Activated CD8-positive, alpha-beta memory T cell treated with anti-CD3 and anti-CD28 coated beads for 4 hours (primary cell): ENCODE measurements at places on chromosomes 5 and 9.

- no peak for DNase-seq
Measured at GRCh38 chr5:91315701-91316100, 67.4 kb downstream of the ARRDC3 start.

DNA sequence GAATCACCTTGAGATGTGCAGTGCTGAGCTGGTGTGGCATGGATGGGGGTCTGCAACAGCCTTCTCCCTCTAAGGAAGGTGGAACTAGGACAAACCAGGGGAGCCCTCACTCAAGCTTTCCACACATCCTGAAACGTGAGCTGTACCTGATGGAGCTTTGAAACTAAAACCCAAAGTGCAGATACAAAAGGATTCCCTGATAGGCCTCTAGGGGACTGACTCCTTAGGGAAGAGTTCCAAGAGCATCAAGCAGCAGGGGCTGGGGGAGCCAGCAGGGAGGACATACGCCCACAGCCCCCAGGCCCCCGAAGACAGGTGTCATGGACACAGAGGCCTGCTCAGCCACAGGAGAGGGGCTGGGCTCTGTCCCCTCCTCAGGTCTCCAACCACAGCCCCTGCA, 17.7 kb downstream of the ARHGEF37 start:
- no peak for DNase-seq

- no peak for DNase-seq
Measured at GRCh38 chr9:134704498-134704897, 62.9 kb downstream of the COL5A1 start.

GRCh38 chr9:128141604-128142003, 7.6 kb upstream of the LCN2 start:
- no peak for DNase-seq

DNA sequence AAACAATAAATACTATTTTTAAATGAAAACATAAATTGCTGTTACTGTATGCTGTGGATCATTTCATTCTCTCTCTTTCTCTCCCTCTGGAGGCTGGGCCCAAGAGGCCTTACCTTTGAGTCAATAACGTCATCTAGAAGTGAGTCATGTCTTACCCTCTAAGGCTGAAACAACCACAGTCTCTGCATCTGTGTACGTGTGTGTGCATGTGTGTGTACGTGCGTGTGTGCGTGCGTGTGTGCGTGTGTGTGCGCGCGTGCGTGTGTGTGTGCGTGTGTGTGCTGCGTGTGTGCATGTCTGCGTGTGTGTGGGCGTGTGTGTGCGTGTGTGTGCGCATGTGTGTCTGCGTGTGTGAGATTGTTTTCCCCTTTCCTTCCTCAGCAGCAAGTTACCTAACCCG, 13.6 kb upstream of the IL17B start:
- DNase-seq: no peak

GRCh38 chr9:83596899-83597504, 25.9 kb upstream of the IDNK start:
- no peak for DNase-seq

GRCh38 chr9:5511476-5511875, 1.1 kb downstream of the PDCD1LG2 start:
- DNase-seq: no peak

DNA sequence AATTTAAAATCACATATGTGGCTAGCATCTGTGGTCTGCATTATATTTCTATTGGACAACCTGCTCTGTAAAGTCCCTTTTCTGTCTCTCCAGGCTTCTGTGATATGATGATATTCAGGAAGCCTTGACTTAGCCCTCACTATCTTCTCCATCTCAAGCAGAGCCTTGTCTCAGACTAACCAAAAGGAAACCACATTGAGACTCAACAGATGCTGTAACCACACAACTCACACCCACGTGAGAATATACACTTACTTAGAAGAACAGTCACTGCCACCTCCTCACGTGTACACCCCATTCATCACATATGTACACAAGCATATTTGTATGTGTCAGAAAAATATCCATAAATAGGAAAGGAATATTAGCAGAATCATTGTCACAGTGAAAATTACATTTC, 33.6 kb downstream of the HTR4 start:
- no peak for DNase-seq

- no peak for DNase-seq
Measured at GRCh38 chr5:171592736-171593135, 173.3 kb downstream of the FGF18 start.

DNA sequence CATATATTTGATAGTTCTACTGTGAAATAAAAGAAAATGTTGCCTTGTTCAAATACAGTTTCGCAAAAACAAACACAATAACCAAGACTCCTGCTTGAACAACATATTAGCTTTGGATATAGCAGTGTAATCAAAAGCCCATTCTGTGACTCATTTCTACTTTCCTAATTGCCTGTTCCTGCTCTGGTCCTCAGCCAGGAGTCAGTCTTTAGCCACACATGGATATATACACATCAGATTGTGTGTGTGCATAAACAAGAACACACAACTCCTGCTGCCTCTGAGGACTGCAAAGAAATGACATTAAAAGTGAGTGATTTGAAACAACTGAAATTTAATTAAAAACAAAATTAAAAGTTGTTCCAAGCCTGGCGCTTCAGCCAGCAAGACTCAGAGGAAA, 334.8 kb downstream of the TRIM32 start:
- DNase-seq: no peak

GRCh38 chr9:35628389-35628991, 10.3 kb upstream of the CD72 start:
- DNase-seq: no peak

GRCh38 chr5:115801984-115802383, 14.5 kb downstream of the CDO1 start:
- DNase-seq: no peak

DNA sequence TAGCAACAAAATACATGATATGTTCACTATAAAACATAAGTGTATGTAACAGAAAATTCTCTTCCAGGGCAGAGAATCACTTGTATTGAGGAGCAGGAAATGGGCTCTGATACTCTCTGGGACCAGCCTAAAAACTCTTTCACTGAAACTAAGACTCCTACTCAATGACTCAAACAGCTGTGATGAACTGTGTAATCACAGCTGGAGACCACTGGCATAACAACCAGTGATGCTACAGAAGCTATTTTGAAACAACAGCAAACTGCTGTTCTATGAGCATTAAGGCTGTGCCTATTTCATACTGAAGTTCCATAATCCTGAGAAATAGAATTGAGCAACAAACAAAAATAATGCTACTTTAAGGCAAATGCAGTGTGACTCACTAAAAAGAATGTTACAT, 594.0 kb downstream of the HINT1 start:
- no peak for DNase-seq

- no peak for DNase-seq
Measured at GRCh38 chr9:98625728-98626127, 83.0 kb downstream of the GABBR2 start.

- DNase-seq: no peak
Measured at GRCh38 chr9:123739387-123739786, 190.5 kb downstream of the DENND1A start.

GRCh38 chr9:106799152-106799551, 63.8 kb upstream of the ZNF462 start:
- DNase-seq: no peak

DNA sequence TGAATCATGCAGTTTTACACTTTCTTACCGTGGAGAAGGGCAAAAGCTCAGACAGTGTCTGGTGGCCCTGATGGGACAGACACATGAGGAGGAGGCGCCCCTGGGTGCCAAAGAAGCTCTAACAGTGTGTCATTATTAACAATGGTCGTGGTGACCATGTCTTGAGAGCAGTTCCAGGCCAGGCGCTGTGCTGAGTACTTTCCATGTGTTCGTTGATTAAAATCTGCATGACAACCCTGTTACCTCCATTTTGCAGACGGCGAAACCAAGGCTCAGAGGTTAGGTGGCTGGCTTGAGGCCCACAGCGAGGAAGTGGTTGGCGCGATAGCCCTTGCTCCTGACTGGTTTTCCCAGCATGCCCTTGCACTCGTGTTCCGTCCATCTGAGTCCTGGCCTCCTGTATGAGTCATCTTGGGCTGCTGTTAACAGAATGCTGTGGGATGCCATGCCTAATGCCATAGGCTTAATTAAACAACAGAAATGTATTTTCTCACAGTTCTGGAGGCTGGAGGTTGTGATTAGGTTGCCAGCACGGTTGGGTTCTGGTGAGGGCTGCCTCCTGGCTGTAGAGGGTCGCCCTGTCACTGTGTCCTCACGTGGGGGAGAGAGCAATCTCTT, 92.0 kb downstream of the AMBP start:
- DNase-seq: no peak

DNA sequence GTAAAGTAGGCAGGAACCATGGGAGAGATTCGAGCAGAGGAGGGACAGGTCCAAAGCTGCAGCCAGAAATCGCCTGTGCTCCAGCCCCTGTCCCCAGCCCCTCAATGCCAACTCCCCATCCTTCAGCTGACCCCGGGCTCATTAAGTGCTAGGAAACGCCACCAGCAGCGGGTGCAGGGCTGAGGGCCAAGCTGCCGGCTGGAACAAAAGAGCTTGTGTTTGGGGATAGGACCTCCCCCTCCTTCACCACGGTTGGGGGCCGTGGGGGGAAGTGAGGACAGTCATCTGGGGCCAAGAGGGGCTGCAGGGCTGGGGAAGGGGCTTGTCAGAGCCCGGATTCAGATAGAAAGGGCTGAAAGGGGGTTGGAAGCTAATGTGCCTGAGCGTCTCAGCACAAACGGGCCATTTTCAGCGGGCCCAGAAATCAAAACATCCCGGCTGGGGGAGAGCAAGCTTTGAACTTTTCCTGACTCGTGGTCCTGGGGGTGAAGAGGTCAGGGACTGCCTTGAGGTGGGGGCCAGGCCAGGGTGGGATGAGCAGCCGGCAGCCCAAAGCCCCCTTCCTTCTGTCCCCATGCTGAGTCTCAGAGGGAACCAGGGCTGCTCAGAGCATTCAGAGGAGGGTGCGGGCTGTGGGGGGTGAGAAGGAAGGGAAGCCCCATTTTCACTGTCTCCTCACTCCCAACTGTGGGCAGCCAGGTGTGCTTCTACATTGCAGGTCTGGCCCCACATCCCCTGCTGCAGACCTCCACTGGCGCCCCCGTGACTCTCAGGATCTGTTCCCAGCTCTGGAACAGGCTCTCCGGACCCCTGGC, 69.4 kb upstream of the DAB2IP start:
- no peak for DNase-seq

DNA sequence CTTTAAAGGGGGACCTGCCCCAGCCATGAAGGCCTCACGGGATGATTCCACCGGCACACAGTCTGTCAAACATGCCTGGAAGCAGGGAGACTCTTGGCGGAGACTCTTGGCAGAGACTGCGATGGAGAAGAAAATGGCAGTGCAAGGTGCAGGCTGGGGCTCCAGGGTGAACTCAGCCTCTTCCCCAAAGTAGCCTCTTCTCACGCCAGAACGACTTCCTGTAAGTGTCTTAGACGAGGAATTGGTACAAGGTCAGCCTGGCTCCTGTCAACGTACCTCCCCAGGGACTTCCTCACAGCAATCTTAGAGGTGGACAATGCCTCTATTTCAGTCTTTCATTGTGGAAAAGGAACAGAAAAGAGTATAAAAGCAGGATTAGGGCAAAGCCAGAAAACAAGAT, 109.3 kb downstream of the UGCG start:
- no peak for DNase-seq

- no peak for DNase-seq
Measured at GRCh38 chr5:174877987-174878386, 153.6 kb downstream of the MSX2 start.

GRCh38 chr9:96006961-96007360, 131.5 kb downstream of the ERCC6L2 start:
- DNase-seq: no peak

DNA sequence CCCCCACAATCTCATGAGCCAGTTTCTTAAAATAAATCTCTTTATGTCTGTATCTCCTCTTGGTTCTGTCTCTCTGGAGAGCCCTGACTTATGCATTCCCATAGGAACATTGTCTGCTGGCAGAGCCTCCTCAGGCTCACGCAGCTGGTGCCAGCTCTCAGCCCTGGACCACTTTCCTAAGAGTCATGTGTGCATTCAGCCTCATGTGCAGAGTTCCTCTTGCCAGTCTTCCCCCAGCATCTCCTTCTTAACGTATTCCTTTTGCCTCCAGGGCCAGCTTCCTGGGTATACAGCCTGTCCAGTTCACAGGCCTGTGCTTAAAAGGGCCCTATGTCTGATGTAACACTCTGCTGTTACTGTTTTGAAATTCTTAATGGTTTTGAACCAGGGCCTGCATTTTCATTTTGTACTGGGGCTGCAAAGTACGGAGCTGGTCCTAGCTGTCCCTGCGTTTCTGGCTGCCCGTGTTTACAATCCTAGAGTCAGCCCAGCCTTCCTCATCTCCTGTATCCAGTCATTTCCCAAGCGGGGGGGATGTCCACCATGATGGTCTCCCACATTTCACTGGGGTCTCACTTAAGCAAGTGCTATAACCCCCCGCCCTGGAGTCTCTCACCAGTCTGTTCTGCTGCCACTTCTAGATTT, 18.1 kb downstream of the ANKRD33B start:
- DNase-seq: no peak

- no peak for DNase-seq
Measured at GRCh38 chr5:139903795-139904565, 108.4 kb downstream of the PSD2 start.

- DNase-seq: no peak
Measured at GRCh38 chr5:107964722-107965121, 294.0 kb upstream of the EFNA5 start.

DNA sequence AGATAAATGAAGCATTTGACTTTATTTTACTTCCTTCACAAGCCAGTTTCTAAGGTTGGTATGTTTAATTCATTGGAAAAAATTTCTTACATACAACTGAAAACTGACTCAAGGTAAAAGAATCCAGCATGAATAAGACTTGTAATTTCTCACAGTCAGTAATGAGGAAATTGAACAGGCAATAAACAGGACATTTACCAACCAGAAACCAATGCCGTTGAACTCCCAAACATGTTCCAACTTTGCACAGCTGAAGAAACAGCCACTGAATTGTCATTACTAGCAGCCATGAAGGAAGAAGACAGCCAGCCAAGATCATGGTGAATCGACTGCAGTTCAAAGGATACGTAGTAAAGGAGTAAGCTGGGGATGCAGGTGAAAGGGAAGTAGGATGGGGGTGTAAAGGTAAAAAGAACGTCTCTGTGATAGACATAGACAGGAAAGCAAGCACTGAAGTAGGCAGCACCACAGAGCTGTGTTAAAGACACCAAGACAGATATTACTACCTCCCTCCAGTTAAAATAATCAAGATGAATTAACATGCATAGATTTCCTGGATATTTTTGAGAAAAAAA, 21.3 kb upstream of the SLC12A2 start:
- DNase-seq: no peak

DNA sequence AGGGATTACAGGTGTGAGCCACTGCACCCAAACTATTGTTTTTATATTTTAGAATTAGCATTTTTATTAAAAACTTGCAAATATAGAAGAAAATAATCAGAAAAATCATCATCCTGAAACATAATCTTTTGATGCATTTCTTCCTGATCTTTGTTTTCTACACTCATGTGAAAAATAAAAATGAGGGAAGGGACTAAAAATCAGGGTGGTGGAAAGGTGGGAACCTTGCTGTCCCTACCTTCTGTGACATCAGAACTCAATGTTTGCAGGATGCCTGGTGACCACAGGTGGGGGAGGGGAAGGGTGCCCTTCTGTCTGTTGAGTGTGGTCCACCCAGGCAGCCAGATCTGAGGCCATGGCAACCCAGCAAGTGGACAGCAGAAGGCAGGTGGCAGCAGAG, at the start of gene SMIM23:
SMIM23 (plus strand) TSS at position 301 of the 400 bp plus-strand sequence; CDS start at position 356, 55 bp downstream.
- no peak for DNase-seq

GRCh38 chr9:26061948-26062575, 383.8 kb upstream of the TUSC1 start:
- no peak for DNase-seq
